ENCODE measurements at places on chromosomes 4 and X.

GRCh38 chr4:40118861-40119260, 62.2 kb downstream of the N4BP2 start:
- DNase-seq, result no peak

DNA sequence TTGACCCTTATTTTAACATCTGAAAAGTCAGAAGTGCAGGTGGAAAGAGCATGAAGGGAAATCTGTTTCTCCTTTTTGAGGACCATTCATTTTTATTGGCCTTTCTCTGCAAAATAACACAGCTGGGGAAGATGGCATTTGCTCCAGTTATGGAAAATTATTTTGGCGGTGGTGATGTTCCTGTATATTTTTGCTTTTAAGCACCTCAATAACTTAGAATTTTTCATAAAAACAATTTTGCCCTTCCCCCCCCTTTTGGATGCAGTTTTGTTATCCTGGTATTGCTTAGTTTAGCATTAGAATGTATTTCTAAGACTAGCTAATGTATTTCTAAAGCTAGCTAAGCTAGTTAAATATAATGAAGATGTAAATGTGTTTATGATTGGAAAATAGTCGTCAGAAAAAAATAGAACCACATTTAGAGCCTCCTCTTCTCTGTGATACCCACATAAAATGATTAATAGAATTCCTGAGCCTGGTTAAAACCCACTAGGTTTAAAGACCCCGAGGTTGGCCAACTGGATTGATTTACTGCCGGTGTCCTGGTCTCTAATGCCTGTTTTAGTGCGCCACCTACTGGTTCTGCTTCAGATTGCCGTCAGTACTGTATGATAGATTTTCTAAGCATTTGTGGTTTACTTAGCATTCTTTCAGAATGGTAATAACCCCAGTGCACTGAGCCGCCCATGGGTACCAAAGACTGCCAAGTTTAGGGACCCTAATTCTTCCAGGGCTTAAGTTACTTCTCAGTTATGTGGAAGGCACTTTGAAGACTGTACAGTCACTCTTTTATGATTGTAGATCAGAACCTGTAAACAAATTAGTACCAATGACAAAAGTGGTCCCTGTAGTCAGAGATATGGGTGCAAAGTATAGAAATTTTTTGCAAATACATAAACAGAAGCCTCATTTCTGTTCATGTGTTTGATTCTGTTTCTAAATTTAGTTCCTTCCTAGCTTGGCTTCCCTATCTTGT, 11.4 kb downstream of the KLF3 start:
- no peak for DNase-seq

- DNase-seq, result no peak
These were observed 426.3 kb downstream of the KCNIP4 start for GRCh38 chr4:21522296-21522695.

DNA sequence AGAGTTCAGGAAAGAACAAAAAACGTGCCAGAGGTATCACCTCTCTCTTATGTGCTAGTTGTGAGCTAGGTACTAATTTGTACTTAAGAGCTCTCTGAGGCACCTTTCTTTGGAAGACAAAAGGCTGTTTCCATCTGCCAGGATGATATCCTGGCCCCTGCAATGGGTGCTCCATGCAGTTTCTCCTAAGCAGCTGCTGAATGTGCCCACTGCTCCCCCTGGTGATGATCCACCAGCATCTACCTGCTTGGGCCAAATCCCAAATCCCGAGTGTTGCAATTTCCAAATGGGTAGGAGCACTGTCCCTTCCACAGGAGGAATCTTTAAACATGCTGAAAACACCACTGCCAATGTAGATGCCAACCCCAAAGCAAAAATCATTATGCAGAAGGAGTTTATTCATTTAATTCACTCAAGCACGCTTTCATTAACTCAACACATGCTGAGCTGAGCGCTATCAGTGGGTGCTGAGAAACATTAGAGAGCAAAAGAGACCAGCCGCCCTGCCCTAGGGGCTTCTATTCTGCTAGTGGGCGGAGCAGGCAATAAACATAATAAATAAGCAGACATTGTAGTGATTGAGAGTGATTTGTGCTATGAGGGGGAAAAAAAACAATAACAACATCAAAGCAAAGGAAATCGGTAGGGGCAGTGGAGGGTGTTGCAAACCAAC, 69.6 kb upstream of the C4orf50 start:
- DNase-seq, result no peak

GRCh38 chrX:30951003-30951402, 61.9 kb upstream of the TAB3 start:
- DNase-seq, result no peak

DNA sequence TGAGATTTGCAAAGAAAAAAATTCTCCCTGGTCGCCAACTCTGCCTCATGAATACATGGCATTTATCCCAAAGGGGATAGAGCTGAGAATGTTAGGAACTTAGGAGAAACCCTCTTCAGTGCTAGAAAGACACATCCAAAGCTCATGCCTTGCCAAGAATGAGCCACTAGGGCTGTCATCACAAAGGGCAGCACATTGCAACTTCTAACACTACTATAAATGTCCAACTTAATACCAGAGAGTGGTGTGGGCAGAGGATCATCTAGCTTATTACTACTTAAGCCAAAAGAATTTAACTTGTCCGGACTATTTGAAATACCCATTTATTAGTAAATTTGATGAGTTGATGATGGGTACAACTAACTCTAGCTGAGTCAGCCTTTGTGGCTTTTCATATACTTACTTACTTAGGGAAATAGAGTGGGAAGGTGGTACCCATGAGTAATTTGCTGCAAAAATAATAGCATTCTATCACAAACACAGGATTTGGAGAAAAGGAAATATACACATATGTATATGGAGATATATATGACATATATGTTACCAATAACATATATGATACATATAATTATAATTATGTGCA, 66.3 kb upstream of the GAB1 start:
- no peak for DNase-seq

DNA sequence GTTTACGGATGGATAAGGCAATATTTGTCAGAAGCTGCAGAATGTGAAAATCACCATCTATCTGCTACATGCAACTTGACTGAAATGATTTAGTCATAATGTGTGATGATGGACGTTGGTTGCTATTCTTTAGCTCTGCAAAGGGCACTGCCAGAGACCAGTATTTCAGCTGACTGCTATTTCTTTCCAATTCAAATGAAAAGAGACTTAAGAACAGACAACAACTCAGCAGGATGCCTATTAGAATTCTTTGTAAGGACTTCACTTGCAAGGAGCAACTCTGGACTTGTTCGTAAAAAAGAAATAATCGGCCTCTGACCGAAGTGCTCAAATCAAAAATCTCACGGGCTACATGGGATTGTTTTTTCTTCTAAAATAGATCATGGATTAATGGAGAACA, 262.7 kb downstream of the DHX15 start:
- no peak for DNase-seq

GRCh38 chr4:8920289-8920965, 48.8 kb upstream of the HMX1 start:
- DNase-seq, result no peak

DNA sequence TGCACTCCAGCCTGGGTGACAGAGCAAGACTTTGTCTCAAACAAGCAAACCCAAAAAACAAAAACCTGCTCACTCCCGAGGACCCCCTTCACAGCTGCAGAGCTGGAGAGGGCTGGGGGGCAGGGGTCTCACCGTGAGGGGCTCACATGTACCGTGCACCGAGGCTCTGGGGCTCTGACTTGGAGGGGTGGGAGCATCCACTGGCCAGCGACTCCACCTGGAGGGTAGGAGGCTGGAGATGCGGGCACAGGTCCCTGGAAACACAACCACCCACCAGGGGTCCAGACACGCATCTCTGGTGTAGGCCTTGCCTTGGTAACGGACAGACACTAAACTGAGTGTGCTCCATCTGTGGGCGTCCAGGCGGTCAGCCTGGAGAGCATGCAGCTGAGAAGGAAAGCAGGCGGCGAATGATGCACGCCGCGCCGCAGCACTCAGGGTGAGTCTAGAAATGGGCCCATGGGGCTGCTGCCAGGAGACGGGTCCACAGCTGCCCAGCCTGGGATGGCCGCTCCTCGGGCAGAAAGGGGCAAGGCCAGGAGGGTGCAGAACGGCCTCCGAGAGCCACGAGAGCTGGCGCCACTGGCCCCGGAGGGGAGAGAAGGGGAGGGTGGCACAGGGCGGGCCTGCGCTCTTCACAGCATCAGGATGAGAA, 26.1 kb downstream of the PPP2R3B start:
- DNase-seq, result no peak

- no peak for DNase-seq
These were observed 12.8 kb downstream of the HOPX start for GRCh38 chr4:56668267-56668666.

- DNase-seq, result peak; percentile 51
These were observed 31.0 kb upstream of the SLC25A4 start for GRCh38 chr4:185112104-185112503.

DNA sequence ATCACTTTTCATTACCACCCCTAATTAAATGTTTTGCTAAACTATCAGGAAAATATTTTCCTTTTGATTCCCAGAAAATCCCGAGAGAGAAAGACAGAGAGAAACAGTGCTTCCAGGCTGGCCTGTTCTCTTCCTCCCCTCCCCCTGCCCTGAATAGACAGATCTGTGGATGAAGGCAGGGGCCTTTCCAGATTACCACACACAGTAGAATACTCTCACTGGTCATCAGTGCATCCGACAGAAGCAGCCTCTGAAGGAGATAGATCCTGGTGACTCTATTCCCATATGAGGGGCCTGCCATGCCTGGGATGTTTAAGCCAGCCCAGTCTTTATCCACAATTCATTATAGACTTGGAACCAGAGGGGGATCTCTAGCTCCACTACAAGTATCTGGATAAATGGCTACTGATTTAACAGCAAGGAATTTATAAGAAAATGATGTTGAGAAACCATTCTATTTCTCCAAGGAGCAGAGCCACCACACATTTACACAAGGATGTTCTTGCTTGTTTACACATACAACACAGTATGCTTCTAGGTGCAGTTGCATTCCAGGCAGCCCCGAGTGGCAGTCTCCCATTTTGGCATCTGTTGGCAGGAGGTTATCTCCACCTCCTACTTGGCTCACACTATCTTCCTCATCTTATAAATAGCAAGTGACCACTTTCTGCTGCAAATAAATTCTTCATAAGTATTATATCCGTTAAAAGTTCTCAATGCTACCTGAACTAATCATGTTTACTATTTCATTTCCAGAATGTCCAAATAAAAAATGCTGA, 115.8 kb downstream of the HS6ST2 start:
- no peak for DNase-seq

DNA sequence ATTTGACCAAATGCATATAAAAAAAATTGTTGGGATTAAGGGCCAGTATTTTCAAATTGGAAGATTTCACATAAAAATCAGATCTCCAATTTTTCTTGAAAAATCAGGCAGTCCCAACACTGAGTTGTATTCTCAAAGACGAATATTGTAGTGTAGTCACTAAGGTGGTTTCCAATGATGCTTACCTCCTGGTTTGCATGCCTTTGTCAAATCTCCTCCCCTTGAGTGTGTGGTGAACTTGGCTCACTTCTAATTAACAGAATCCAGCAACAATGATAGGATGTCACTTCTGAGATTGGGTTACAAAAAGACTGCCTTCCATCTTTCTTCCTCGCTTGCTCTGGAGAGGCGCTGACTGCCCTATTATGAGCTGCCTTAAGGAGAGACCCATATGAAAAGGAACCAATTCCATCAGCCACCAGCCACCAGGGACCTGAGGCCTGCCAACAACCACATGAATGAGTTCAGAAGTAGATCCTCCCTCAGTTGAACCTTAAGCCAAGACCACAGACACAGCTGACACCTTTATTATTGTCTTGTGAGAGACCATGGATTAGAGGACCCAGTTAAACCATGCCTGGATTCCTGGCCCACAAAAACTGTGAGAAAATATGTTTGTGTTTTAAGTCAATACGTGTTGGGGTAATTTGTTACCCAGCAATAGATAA, 31.2 kb upstream of the TSPAN5 start:
- no peak for DNase-seq

- DNase-seq, result no peak
These were observed 23.4 kb downstream of the FBXW7 start for GRCh38 chr4:152512483-152512882.

DNA sequence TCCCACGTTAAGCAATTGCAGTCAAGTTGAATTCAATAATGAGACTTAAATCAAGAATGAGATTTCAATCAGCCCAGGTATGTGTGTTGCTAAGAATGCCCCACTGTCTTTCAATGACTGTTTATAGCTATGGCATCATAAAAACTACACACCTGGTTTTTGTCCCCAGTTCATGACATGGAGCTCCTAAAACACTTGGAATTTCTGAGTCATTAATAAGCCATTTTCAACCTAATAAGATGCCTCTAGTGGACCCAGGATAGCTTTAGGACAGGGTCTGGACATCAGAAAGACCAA, 72.7 kb upstream of the STS start:
- no peak for DNase-seq

DNA sequence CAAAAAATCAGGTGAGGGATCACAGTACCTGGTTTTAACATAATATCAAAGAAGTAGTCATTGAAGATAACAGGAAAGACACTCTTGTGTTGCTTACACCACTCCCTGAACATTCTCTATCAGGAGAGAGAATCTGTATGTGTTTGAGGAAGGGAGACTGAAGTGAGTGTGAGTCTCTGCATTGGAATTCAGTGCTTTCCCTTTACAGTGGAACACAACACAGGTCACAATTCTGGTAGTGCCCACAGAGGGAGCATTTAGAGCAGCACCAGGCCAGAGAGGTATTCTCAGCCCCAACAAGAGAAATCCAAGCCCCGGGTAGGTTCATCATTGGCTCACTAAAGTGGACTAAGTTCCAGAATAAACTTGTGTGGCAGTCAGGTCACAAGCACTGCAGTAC, 64.7 kb upstream of the UBQLN2 start:
- DNase-seq, result no peak

- no peak for DNase-seq
These were observed 2.3 kb downstream of the VEGFC start for GRCh38 chr4:176790398-176790797.

GRCh38 chr4:172818901-172819300, 349.7 kb upstream of the GALNT7 start:
- DNase-seq, result no peak

DNA sequence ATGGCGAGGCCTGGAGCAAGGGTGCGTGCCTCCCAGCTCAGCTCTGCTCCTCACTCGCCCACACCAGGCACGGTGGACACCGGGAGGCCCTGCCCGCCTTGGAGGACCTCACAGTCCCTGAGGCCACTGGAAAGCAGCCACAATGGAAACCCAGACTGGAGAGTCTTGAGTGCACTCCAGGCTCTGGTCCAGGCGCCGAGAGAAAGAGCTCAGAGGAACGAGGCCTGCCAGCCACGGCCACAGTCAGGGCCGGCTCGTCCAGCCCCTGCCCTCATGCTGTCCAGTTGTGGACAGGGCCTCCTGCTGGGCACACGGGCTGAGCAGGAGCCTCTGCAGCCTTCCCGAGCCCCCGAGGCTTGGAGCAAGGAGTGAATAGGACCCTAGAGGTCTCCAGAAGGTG, 53.3 kb upstream of the GRPEL1 start:
- DNase-seq, result no peak

DNA sequence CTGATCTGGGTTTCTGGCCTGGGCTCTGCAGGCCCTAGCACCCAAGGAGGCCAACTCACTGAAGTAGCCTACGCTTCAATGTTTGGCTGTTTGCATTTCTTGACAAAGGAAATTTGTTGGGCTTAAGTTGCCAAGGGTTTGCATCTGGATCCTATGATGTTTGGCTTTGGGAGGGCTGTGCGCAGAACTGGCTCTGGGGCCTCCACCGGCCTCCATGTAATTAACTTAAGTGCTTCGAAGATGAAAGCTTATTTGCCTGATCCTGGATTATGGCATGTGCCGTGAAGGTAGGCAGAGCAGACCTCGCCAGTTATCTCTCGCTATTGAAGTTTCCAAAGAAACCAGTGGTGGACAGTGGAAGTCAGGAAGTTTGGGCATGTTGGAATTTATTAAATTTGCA, 124.3 kb upstream of the STX18 start:
- DNase-seq, result no peak

- no peak for DNase-seq
These were observed 278.5 kb downstream of the EPHA5 start for GRCh38 chr4:65391814-65392213.
